ENCODE measurements at places on chromosomes 16 and 17.

DNA sequence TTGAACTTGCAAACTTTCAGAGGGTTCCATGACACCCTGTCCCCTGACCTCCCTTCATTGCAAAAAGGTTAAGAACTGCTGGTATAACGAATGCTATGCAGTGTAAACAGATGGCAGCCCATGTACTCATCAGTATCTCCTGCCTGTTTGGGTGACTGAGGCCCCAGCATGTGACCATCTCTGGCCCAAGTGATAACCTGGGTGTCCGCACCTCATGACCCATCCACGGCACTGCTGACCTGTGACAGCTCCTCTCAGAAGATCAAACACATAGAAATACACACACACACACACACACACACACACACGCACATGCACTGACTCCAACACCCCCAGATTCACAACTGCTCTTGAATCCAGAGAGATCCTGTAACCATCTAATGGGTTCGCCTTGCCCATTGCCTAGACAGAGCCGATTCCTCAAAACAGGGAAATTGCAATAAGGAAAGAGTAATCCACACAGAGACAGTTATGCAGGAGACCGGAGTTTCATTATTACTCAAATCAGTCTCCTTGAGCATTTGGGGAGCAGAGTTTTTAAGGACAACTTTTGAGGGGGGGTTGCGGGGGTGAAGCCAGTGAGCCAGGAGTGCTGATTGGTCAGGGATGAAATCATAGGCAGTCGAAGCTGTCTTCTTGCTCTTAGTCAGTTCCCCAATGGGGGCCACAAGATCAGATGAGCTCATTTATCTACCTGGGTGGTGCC, 11.3 kb upstream of the PHOSPHO1 start:
- no peak for DNase-seq

GRCh38 chr17:50495918-50496317, 12.3 kb upstream of the MYCBPAP start:
- no peak for DNase-seq

- DNase-seq = no peak
Measured at GRCh38 chr17:48487221-48487620, 43.6 kb downstream of the HOXB1 start.

DNA sequence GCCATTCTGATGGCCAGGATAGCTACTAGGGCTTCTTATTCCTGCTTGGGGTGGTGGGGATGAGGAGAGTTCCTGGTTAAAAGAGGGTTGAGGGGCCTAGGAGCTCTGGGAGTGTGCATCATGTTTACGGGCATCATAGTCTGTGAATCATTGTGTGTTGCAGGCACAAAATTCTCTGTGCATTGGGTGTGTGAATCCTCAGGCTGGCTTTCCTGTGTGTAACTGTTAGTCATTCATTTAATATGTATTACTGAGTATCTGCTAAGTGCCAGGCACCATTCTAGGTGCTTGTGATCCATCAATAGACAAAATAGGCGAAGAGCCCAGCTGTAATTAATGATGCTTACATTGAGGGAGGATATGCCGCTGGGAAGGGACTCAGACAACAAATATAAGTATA, 5.8 kb downstream of the PPY start:
- DNase-seq = no peak

DNA sequence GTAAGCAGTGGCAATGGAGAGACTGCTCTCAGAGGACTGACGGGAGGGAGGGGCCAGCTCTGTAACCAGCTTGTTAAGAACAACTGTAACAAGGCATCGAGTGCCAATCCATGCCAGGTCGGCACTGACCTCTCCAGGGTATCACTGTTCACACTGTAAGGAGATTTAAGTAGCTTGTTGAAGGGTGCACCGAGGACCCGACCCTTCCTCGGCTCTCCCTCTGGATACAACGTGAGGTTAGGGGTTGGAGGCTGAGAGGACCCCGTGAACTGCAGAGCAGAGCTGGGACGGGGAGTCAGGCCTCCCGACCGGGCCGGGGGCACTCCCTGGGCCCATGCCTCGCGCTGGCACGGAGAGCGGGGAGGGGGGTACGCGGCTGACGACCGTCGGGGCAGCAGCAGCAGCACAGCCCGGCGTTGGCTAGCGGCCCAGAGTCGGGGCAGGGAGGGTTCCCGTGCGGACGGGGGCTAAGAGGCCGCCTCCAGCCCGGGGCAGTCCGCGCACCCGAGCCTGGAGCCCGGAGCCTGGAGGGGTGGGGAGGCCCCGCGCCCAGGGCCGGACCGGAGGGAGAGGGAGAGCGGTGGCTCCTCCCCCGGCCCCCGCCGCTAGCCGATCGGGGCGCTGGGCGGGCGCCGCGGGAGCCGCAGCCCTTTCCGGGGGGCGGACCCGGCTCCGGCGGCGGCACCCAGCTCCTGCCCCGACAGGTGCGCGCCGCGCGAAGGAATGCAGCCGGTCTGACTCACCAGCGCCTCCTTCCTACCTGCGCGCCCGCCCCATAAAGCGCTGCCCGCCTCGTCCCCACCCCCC, at the start of gene ITGB4:
TSS of gene ITGB4 (plus strand) at position 804 of the 807 bp plus-strand sequence. CDS start 3,245 bp downstream, outside the sequence.
- peak; percentile 31 for DNase-seq

GRCh38 chr16:47493381-47494337, 32.5 kb downstream of the PHKB start:
- no peak for DNase-seq

DNA sequence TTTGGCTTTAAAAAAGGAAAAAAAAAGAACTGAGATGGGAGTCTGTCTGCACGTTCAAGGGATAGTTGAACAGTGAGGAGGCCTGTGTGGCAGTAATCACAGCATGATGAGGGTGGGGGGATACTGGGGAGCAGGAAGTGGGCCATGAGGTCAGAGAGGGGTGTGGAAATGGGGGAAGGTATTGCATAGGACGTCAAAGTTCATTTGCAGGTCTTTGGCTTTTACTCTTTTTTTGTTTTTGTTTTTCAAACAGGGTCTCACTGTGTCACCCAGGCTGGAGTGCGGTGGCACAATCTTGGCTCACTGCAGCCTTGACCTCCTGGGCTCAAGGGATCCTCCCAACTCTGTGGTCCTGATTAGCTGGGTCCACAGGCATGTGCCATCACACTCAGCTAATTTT, 19.0 kb downstream of the WWP2 start:
- DNase-seq = no peak

GRCh38 chr17:27596566-27597187, 34.3 kb upstream of the LGALS9 start:
- DNase-seq = no peak

DNA sequence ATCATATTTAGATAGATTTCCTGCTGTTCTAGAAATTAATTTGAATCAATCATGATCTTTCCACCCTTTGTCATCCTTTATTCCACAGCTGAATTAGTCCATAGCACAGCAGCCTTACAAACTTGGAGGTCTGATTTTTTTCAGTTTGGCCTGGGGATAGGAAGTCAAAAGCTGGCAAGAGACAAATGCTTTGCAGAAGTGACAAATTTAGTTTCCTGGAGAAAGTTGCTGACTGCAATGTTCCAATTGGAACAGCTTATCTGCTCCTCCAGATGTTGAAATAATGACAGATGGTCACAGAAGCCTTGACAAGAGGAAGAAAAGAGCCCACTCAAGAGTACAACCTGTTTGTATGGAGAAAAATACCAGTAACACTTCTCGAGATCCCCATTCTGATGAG, 1276.1 kb upstream of the CDH8 start:
- no peak for DNase-seq

DNA sequence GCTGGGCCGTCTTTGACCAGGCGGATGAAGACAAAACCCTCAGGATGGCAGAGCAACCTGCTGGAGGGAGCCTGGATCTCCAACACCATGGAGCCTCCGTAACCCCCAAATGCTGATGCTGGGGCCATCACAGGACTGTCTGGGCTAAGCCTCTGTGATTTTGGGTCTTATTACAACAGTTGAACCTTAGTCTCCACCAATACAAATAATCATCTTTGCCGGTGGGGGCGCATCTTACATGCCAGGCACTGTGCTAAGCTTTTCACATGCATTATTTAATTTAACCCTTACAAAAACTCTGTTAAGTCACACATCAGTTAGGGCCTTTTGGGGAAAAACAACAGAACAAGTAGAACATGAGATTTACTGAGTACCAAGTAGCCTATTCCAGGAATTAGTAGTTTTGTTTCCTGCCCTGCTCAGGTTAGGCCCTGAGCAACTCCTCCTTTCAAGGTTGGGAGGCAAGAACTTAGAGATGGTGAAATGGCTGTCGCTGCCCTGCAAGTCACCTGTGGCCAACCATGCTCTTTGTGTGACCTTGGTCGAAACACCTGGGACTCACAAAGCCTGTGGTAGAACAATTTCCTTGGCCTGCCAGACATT, 8.9 kb upstream of the ITGAM start:
- no peak for DNase-seq

GRCh38 chr16:89965447-89966225, 17.1 kb downstream of the DEF8 start:
- DNase-seq = no peak

DNA sequence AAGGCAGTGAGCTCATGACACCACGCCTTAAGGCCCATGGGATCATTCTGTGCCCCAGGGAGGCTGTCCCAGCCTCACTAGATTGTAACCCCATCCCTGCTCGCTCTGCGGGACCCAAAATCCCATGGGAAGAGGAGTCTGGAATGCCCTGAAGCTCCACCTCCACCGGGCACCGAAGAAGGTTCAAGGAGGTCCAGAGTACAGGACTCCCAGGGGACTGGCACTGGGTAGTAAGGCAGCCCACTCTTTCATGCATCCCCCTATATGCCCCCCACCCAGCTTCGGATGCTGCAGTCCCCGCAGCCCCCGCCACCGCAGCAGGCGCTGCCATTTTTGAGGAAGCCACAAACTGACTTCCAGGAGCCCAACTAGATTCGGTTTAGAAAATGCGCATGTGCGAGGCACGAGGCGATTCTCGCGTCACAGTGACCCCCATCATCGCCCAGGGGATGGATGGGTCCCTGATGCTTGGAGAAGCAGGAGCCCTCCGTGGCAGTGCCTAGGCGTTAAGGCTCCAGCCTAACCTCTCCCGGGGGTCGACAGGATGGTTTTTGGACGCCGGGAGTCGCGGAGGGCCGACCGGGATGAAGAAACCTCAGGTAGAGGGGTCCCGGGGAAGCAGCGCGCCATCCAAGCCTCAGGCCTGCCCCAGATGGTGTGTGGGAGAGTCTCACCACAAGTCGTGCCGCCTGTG, 1681.0 kb downstream of the TP53TG3F start:
- DNase-seq = no peak

DNA sequence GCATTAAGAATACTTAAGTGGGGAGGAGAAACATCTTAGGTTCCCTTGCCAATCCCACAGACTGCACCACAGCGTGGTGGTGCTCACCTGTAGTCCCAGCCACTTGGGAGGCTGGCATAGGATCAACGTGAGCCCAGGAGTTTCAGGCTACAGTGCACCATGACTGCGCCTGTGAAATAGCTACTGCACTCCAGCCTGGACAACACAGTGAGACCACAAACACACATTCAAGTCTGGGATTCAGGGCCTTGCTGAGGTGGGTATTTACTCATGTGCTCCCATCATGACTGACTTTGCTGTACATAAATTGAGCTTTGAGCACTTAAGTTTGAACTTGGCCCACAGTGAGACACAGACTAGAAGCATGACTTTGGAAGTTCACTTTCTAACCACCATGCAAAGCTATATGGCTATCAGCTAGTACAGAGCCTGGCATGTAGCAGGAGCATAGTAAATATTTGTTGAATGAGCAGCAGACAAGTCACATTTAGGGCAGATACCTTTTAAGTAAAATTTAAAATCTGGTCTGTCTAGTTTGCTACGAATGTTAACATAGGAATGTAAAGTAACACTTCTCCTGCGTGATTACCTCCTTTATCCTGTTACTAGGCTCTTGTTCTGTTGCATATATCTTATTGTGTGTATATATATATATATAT, 33.5 kb downstream of the CEP95 start:
- DNase-seq = no peak

- no peak for DNase-seq
Measured at GRCh38 chr17:72706396-72706981, 386.0 kb downstream of the SLC39A11 start.

- no peak for DNase-seq
Measured at GRCh38 chr16:57284209-57284951, at the start of gene PLLP. PLLP (minus strand) TSS chr16:57284672; CDS start chr16:57284540, 132 bp downstream.

DNA sequence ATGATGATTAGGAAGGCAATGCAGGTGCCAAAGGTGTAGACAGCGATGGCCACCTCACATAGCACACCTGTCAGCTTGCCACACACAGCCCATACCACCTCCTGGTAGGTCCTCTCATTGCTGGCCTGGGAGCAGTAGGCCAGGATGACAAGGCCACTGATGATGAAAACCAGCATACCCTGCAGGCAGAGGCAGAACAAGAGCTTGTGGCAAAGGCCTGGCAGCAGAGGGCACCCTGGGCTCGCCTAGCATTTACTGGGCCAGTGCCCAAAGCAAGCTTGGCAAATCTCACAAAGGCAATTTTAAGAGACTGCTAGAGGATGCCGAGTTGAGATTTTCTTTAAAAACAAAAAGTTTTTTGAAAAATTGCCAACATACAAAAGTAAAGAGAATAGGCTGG, 5.9 kb downstream of the SLC38A7 start:
- DNase-seq = no peak

DNA sequence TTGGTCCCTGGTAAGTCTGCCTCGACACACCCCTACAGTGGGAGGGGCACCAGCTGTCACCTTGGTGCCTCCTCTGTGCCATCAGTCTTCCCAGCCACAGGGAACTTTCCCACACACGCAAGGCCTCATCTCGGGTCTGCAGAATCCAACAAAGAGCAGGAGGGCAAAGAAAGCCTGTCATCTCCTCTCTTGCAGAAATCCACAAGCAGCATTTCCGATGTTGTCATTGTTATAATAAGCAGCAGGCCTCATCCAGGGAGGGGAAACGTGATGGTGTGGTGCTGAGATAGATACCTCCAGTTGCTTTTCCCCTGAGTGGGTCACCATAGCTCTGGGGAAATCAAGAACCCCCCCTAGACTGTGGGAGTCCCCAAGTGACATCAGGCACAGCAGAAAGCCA, 110.4 kb downstream of the CMIP start:
- no peak for DNase-seq

GRCh38 chr16:12082226-12082887, 105.8 kb downstream of the SNX29 start:
- no peak for DNase-seq

Measured in stimulated activated CD8-positive, alpha-beta memory T cell treated with anti-CD3 and anti-CD28 coated beads, Interleukin-2, amount 100 ng/mL, for 1 hour (primary cell).